ENCODE measurements at places on chromosomes 16 and 17.
A peak's percentile ranks its signal among the peaks of the same experiment; 100 is the strongest.

DNA sequence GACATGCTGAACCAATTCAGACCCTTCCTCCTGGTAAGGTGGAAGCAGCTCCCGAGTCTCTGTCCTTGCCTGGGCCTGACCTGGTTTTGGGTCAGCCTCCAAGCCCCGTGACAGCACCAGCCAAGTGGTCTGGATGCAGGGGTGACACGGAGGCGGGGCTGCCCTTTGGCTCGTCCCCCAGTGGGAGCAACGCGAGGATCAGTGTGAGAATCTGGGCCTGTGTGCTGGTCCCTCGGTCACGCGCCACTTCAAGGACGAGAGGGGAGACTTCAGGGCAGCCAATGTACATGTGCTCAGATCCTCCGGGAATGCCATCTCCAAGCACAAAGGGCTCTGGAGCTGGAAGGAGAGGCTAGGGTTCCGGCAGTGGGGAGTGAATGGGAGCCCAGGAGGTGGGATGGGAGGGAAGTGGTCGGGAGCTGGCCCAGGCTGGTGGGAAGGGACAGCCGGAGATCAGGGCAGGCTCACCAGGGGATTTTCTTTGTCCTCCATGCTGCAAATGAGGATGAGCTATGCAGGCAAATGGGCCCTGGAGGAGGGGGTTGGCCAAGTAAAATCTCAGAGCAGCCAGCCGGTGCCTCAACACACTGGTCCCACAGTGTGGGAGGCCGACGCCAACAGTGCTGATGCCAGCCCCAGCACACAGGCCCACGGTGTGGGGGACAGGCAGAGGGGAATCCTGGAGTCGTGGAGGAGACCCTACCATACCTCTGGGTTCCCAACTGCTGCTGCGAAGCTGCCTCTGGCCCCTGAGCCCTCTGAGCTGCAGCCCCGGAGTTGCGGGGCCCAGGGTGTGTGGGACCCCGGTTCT lies 4.2 kb upstream of the NDRG4 start:
- no peak for DNase-seq

DNA sequence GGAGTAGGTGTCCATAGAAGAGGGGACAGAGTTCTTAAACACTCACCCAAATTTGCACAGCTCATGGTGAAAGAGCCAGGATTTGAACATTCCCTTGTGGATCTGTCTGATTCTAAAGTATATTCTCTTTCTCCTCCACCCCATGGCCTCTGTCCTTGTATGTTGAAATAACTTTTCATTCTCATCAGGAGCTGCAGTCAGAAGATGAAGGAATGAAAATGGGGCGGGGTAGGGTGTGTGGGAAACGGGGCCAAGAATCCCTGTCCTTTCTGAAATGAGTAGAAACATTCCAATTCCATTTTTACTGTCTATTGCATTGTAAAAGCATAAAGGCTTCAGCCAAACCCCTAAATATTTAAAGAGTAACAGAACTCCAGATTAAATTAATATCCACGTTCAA lies 42.8 kb downstream of the NOG start:
- no peak for DNase-seq

DNA sequence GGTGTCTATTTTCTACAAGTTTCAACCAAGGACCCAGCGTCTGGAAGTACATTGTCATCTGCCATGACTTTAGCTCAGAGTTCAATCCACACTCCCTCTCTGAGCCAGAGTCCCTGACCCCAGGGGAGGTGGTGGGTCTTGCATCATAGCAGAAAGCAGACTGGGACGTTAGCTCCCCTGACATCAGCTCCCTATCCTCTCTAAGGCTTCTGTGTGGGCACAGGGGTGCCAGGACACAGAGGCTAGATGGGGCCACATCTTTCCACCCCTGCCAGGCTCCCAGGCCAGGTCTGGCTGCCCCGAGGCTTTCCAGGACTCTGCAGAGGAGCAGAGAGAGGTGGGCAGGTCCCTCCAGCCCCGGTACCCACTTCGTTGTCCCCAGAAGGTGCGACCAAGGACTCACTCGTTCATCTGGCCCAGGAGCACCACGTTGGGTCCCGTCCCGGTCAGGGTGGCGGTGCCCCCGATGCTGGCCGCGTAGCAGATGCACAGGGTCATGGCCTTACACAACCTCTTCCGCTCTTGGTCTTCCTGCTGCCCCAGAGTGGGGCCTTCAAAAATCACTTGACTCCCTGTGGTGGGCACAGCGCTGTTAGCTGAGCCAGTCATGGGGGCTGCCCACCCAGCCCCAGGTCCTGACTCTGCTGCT lies 10.5 kb downstream of the SLC13A5 start:
- DNase-seq, result no peak

- peak; percentile 48 for DNase-seq
Observed at GRCh38 chr16:11327277-11328171, 17.7 kb upstream of the RMI2 start.

DNA sequence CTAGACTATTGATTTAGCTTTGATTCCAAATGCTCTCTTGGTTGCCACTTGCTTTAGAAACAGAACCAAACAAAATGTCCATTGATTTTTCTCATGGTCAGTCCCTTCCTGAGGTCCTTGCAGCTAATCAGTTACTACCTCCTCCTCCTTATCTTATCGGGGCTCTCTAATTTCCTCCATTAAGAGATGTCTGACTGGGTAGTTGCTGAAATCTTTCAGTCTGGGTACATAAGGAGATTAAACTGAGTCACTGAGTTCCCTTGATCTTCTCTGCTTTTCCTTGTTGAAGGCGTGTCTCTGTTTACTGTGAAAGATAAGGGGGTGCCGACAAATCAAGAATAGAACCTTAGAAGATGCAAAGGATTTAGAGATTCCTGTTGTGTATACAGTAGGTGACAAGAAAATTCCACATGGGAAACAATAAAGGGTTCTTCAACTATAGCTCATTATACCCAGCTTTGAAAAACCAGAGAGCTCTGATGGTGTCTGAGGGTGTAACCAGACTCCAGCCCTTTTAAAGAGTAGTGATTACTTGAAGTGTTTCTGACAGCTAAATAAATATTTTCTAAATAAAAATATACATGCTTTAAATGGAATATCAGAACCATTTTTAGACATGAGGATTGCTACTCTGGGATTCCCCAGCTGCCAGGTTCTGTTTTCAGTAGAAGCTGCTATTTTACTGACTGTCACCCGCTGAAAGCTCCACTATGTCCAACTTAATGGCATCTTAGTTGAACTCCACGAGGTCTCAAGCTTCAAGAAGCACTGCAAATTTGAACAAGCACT lies 791.3 kb upstream of the SOX9 start:
- DNase-seq, result no peak

DNA sequence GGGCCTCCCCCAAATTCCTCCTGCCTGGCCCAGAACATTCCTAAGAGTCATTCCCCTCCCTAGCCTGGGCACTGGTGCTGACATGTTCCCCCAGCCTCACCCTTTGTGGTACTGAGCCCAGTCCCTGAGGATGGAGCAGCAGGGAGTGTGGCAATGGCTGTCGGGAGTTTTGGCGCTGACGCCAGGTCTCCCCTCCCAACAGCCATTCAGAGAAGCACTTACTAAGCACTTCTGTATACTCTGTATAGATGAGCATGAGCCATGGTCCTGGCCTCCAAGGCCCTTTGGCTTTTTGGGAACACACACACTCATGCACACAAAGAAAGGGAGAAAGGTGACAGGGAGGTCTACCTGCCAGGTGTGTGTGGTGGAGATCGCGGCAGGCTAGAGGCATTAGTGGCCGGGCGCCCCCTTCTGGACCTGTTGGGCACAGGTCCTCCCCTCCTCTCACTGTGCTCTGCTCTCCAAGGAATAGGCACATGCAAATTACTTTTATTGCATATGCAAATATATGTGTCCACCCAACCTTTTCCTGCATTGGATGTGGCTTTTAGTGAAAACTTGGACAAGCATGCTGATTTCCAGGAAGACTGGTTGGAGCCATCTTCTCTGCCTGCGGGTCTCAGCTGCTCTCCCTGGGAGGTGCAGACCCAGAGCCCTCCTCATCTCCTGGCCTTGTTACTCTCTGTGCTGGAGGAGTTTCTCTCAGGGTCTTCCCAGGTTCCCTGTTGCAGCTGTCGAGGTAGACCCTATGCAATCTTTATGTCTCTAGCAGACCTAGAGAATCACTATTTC lies 17.4 kb upstream of the C17orf107 start:
- DNase-seq, result peak; percentile 60

DNA sequence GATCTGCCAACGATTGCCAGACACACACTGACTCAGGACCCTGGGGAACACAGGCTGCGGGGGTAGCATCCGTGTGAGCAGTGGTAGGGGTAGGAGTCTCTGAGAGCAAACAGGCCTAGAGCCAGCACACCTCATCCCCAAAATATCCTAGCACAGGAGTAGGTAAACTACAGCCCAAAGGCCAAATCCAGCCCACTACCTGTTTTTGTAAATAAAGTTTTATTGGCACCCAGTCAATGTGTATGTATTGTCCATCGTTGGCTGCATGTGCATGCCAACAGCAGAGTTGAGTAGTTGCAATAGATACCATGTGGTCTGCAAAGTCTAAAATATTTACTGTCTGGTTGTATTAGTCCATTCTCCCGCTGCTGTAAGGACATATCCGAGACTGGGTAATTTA lies 55.5 kb upstream of the GPRC5B start:
- no peak for DNase-seq

- DNase-seq, result no peak
Observed at GRCh38 chr17:44909681-44910144, 5.6 kb downstream of the GFAP start.

GRCh38 chr16:49825041-49825440 lies 30.9 kb downstream of the ZNF423 start:
- DNase-seq, result no peak

DNA sequence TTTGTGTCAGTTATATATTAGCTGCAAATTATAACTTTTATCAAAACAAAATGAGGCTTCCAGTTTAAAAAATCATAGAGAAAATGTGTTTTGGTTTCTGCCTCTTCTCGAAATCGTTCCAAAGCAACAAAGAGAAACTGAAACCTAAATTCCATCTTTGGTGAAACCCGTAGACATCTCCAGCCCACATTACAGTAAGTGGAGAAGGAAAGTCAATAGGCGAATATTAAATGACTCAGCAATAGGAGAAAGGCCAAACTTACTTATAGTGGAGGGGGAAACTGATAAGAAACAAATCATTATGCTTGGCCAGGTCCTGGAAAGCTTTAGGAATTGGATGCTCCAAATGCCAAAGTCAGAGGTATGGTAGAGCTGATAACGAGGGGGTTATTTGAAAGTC lies 103.0 kb upstream of the SHISA6 start:
- DNase-seq, result no peak

GRCh38 chr17:55580596-55581133 lies 69.4 kb upstream of the SMIM36 start:
- no peak for DNase-seq

- DNase-seq, result no peak
Observed at GRCh38 chr16:65306300-65306699, 184.4 kb upstream of the CDH11 start.

GRCh38 chr16:66580605-66581209 lies 1.4 kb downstream of the CMTM2 start:
- DNase-seq, result no peak

DNA sequence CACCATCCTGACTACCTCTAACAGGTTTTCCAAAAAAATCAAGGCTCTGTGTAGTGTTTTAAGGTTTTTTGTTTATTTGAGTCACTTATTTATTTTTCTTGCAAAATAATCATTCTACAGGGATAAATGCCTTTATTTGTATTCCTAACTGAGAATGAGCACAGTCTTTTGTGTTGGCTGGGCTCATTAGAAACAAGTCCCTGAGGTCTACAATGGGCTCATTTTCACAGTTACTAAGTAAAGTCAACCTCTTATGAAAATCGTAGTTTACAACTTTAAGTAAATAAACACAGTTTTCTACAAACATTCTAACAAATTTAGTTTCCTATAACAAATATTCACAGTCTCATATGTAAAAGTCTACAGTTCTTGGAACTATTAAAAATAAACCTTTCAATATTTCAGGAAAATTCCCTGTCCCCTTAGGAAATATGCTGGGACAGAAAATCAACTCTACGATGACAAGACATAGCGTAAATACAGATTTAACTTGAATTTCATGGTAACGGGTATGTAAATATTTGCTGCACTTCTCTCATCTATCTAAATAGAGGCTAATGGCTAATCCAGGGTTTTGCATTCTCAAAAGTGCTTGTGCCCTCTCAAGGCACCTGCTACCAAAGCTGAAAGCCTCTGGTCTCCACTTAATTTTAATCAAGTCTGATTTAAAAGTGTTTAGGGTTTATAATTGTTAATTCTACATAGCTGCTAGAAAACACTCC lies 31.5 kb upstream of the CDH5 start:
- DNase-seq, result no peak

GRCh38 chr16:54696522-54696921 lies 234.1 kb upstream of the IRX5 start:
- DNase-seq, result no peak

DNA sequence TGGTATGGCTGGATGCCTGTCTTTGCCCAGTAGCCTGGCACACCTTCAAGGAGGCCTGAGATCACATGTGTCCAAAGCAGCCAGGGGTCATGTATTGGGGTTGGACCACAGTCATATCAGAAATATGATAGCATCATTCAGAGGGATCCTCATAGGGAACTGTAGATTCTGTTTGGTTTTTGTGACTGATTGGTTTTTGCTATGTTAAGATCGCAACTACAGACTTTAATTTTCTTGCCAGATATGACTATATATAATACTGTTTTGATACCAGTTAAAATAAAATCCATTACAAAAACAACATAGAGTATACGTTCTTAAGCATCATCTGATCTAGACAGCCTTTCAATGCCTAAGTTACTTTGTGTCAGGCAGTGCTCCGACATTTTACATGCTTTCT lies 11.8 kb upstream of the SMPD3 start:
- no peak for DNase-seq

- no peak for DNase-seq
Observed at GRCh38 chr17:61469949-61470348, 17.7 kb downstream of the TBX4 start.

GRCh38 chr17:50614471-50615051 lies 20.1 kb upstream of the ABCC3 start:
- no peak for DNase-seq

- DNase-seq, result no peak
Observed at GRCh38 chr16:85761861-85762260, 11.0 kb upstream of the C16orf74 start.

DNA sequence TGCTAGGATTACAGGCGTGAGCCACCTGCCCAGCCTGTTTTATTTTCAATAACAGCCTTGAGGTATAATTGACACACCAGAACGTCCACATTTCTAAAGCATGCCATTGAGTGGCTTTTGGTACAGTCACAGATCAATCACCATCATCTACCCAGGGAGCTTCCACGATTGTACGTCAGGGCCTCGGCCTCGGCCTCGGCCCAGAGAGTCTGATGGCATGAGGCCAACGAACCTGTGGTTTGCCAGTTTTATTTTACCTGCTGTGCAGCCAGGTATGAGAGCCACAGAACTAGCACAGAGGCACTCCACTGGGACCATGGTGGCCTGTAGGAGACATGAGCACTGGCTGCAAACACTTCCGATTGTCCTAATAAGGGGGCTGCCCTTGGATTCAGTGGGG lies 8.3 kb downstream of the UBALD1 start:
- no peak for DNase-seq

- peak; percentile 21 for DNase-seq
Observed at GRCh38 chr17:18258356-18259038, at the start of gene FLII. Gene FLII, minus strand, starts transcription at chr17:18258738. Its CDS starts 48 bp downstream, at chr17:18258690.

Data from CD4-positive, alpha-beta T cell treated with Interferon gamma for 1 hour (primary cell).